Cardiac muscle cell (in vitro differentiated cells and primary cell): ENCODE measurements at places on chromosomes 12 and 14. TPM values are rescaled to one million over a fixed set of nuclear protein-coding genes. Genes with fewer than 3 reads are reported as not detected.

The WASHC4 gene
- 12.3 and 18.5 TPM in 2 replicates for total RNA-seq

The RTN1 gene
- total RNA-seq, result 1.5 and 2.5 TPM in 2 replicates

The TMEM116 gene
- 12.9 and 16.6 TPM in 2 replicates for total RNA-seq

The FGD6 gene
- total RNA-seq, result 12.4 and 19.4 TPM in 2 replicates

The GARIN6 gene
- not detected in 2 replicates for total RNA-seq

The FAM90A1 gene
- total RNA-seq, result 0.18 and 0.28 TPM in 2 replicates

The PRIMA1 gene
- 2.6 and 5.7 TPM in 2 replicates for total RNA-seq

The CLEC4E gene
- not detected in 2 replicates for total RNA-seq

The GPR84 gene
- 0.09 TPM in 1 of 2 replicates, not detected in the other for total RNA-seq

The PRB2 gene
- total RNA-seq, result not detected in 2 replicates

The SLC10A1 gene
- not detected in 2 replicates for total RNA-seq

The SLC25A21 gene
- 0.63 and 4.8 TPM in 2 replicates for total RNA-seq

The LRTM2 gene
- not detected in 2 replicates for total RNA-seq

The RD3L gene
- 0.18 and 0.35 TPM in 2 replicates for total RNA-seq

The FGF6 gene
- not detected in 2 replicates for total RNA-seq

The TSPAN19 gene
- 0.06 and 0.74 TPM in 2 replicates for total RNA-seq

The UNG gene
- 133 and 159 TPM in 2 replicates for total RNA-seq

The LRIG3 gene
- 10.7 and 24.2 TPM in 2 replicates for total RNA-seq

The PLEKHG7 gene
- total RNA-seq, result not detected in 2 replicates
